ENCODE measurements at places on chromosomes 5 and 9.

GRCh38 chr5:133265257-133265656, 213.4 kb downstream of the HSPA4 start:
- no peak for DNase-seq

DNA sequence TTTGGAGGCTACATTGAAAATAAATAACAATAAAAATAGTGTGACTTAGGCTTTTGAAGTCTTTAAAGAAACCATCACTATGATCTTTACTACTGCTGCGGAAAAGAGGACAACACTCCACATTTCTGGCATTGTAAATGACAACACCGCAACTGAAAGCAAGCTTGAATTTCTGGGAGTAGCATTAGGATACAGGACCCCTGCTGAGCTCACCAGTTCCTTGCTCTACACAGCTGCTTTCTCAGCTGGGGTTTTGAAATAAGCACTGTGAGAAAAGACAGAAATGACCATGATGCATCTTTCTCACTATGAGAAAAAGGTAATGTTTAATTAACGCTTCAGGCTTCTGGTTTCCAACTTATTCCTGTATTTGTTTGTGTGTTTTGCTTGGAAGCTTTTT, 168.0 kb downstream of the TAF11L14 start:
- DNase-seq, result no peak

- DNase-seq, result no peak
Measured at GRCh38 chr5:91106842-91107511, 276.1 kb downstream of the ARRDC3 start.

DNA sequence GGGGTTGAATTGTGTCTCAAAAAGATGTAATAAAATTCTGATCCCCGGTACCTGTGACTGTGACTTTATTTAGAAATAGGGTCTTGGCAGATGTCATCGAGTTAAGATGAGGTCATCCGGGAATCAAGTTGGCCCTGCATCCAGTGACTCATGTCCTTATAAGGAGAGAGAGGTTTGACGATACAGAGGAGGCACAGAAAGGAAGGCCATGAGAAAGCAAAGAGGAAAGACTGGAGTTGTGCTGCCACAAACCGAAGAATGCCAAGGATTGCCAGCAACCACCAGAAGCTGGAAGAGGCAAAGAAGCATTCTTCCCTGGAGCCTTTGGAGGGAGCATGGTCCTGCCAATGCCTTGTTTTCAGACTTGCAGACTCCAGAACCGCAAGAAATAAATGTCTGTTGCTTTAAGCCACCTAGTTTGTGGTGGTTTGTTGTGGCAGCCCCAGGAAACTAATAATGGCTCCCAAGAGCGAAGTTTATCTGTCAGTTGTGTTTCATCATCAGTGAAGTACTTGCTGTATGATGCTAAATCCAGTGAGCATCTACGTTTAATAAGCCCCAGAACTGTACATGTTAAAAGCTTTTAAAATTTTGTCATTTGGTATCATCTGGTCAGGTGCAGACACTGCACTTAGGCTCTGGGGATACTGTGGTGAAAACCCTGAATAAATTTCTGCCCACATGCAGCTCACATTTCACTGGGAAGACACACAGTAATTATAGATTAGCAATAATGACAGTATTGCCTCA, 114.8 kb downstream of the TLE4 start:
- DNase-seq, result no peak

DNA sequence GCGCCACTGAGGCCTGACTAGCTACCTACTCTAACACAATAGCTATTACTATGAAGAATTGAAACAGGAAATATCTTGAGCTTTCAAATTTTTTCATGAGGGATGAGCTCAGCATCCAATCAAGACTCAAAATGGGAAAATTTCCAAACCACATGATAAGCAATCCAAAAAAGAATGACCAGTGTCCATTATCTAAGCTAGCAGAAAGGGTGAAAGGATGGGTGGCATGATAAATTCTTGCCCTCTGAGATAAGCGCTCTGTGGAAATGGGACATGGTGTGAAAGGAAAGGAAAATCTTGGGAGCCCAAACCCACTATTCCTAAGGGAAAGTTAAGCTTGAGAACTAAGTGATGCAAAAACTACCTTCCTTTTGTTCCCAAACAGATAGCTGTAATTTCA, 170.2 kb upstream of the NREP start:
- DNase-seq, result no peak

- no peak for DNase-seq
Measured at GRCh38 chr5:175308701-175309100, 135.3 kb downstream of the DRD1 start.

GRCh38 chr5:385321-385720, 57.7 kb upstream of the EXOC3 start:
- DNase-seq, result no peak

Measured in activated CD4-positive, alpha-beta T cell treated with anti-CD3 and anti-CD28 coated beads, Interleukin-10, Interleukin-2, amounts not matched to agents 100 ng/mL and 50 ng/mL, durations not matched to agents 16 hours and 8 hours (primary cell).